ENCODE measurements at places on chromosomes 2 and 18. TPM values are rescaled to one million over a fixed set of nuclear protein-coding genes. Genes with fewer than 3 reads are reported as not detected.

BCL2 gene
- 0.72 TPM for total RNA-seq

C2orf74 gene
- 7.7 TPM for total RNA-seq

CHPF gene
- total RNA-seq, result 17.5 TPM

HNRNPLL gene
- 69.8 TPM for total RNA-seq

ZNF892 gene
- 8.1 TPM for total RNA-seq

DCDC2C gene
- not detected for total RNA-seq

All from Panc1 (cell line).